ENCODE measurements at places on chromosomes 2 and 18.

- DNase-seq = no peak
These were observed 223.0 kb downstream of the NBAS start for GRCh38 chr2:15337996-15338666.

DNA sequence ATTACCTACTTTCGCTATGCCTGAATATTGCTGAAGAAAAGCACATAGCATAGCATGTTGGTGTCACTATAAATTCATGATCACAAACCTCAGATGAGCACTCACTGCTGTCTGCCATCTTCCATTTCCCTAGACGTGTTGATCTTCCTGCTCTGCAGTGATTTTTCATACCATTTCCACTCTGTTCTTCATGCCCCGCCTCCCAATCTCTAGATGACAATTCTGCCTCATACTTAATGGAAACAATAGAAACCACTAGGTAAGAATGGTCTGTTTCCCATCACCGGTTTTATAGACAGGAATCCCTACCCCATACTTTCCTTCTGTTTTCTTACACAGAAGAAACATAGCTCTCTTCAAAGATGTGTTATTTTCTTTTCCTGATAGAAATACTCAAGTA is 63.8 kb downstream of the PIK3C3 start:
- DNase-seq = no peak

DNA sequence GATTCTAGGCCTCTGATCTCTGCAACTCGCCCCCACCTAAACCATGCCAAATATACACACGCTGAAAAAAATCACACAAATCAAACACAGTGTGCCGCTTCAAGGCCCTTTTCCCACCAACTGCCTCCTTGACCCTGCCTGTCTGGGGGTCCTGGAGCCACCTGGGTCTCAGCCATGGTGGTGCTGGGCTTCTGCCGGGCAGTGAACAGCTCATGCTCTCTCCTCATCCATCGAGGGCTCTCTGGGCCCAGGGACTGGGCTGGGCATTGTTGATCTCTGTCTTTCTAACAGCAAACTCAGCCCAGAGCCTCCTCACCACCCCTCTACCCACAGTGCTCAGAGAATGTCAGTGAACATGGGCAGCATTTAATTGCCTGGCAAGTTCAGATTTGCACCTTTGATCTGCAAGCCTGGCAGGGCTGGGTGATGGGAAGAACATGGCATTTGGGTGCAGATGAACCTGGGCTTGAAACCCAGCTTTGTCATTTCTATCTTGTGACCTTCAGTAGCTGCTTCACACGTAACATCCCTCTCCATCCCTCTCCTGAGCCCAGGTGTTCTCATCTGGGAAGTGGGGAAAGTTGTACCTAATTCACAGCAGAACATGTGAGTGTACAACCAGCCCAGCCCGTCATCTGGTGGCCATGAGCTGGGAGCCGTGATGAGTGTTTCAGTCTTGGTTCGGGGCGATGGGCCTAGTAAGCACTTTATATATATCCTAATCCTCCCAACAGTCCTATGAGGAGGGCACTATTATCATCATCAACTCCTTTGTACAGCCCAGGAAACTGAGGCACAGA is 46.1 kb downstream of the SDC1 start:
- DNase-seq = no peak

DNA sequence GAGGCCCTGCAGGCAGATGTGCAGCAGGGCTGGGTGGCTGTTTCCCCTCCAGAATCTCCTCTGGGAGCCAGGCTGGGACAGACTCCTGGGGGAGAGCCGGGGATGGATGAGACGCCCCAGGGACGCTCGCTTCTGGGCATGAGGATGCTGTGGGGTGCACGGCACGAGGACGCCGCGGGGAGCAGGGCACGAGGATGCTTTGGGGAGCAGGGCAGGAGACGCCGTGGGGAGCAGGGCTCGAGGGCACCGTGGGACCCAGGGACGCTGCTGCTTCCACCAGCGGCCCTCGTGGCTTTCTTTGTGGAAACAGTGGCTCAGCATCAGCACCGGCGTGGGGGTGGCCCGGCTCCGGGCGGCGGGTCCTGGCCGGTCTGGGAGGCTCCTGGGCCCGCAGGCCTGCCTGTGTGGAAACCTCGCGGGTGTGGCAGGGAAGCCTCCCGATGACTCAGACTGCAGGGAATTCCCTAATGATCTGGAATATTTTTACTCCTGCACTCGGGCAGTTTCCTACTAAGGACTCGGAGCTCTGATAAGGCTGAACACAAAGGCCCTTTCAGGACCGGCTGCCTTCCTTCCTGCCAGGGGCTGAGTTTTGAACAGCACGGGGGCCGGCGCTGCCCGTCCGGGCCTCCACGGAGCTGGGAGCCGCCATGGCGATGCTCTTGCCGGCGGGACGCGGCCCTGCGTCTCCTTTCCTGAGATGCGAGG is 62.6 kb downstream of the NFATC1 start:
- DNase-seq = peak; percentile 58

GRCh38 chr18:34738175-34738894 is 28.2 kb downstream of the DTNA start:
- no peak for DNase-seq

- DNase-seq = no peak
These were observed 40.1 kb downstream of the MTCL1 start for GRCh38 chr18:8745355-8746014.

DNA sequence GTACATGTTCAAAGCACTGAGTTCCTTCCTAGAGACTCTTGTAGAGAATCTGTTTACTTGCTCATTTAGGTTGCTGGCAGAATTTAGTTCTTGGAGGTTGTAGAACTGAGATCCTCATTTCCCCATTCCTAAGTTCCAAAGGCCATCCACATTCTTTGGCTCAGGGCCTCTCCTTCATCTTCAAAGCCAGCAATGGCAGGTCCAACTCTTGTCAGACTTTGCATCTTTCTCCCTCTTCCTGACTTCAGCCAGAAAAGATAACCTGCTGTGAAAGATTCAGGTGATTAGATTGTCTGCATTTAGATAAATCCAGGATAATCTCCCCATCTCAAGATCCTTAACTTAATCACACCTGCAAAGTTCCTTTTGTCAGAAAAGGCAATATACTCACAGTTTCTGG is 51.1 kb downstream of the SOCS6 start:
- no peak for DNase-seq

DNA sequence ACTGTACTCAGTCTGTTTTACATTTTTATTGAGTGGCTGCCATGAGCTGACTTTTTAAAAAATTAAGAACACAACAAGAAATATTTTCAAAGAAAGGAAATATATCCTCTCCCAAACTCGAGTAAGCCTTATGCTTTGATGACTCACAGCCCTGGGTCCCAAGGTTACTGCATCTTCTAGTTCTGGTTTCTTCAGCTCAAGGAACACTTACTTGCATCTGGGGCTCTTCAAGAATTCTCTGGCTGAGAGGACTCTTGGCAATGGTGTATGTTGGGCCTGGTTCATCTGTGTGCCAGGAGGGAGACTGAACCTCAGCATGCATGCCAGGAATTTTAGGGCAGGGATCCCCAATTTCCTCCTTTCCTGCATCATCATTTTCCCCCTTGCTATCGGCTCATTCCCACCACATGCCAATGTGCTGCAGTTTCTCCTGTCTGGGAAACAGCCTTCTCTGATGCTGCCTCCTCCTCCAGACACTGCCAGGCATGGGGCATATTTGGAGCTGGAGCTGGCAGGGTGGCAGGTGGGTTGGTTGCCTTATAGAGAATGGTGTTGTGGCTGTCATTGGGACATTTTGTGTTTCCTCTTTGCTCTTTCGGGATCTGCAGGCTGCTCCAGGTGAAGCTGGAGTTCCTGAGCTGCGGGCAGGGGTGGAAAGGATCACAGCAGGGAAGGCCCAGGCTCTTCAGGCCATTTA is 192.2 kb upstream of the HS6ST1 start:
- DNase-seq = no peak

- no peak for DNase-seq
These were observed 20.6 kb downstream of the EFR3B start for GRCh38 chr2:25062511-25062917.

- DNase-seq = no peak
These were observed 907 bp upstream of the SUCLG1 start for GRCh38 chr2:84459944-84460429.

GRCh38 chr2:101185085-101185484 is 33.9 kb upstream of the TBC1D8 start:
- DNase-seq = no peak

- DNase-seq = no peak
These were observed 113.2 kb upstream of the LRRTM1 start for GRCh38 chr2:80417737-80418136.

- DNase-seq = no peak
These were observed 5.4 kb upstream of the TANC1 start for GRCh38 chr2:158963071-158963470.

DNA sequence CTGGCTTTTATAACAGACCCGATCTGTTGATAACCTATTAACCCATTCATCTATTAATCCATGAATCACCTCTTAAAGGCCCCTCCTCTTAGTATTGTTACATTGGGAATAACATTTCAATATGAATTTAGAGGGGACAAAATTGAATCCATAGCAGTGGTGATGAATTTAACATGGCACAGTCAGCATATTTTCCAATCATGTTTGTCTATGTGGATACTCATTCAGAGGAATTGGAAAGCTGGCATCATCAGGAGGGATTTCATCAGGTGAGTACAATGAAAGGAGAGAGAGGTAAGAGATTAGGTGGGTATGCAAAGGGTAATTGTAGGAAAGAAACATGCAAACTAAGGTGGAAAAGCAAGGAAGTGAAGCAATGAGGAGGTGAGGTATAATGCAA is 275.1 kb upstream of the STON1 start:
- no peak for DNase-seq

DNA sequence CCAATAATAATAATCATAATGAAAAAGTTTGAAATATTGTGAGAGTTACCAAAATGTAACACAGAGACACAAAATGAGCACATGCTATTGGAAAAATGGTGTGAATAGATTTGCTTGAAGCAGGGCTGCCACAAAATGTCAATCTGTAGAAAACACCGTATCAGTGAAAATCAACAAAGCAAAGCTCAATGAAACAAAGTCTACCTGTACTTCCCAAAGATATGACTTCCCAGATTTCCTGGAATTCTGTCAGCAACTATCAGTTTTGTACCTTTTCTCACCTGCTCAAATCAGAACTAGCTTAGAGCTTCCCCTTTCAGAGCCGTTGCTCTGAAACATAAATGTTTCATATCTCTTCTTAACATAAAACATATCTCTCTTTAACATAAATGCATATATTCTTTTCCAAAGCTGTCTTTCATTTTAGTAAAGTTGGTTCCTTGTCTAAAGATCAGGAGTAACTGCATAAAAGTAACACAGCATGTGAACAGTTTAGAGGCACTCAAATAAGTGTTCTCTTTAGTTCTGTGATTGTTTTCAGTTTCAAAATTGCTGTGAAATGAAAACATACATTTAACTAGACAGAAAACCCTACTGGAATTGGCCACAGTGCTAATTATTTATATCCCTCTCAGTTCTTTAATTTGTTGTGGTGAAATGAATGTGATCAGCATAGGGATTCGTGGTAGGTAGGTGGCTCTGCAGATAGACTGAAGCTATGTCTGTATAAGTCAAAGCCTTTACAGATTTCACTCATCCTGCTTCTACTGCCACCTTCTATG is 262.5 kb downstream of the KCNJ3 start:
- DNase-seq = no peak

Measured in endothelial cell (in vitro differentiated cells).